IPS DF 19.7 (cell line): ENCODE measurements at places on chromosomes 7 and 10.

DNA sequence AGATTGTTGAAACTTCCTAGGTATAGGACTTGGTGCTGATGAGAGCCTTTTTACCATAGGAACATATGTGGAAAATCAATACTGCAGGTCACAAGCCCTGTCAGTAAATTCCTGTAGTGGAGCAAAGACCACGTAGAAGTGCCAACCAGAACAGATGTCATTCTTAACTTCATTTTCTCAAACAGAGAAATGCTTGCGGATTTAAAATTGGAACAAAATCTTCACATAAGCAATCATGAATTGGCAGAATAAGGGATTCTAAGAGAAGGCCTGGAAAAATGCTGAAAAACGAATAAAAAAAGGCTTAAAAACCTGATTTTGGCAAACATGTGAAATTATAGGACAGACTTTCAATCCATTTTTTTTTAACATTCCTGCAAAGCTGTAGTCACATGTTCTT is 80.8 kb upstream of the SMIM30 start:
- no peak for DNase-seq

GRCh38 chr7:74581916-74582440 is 75.5 kb upstream of the GTF2I start:
- no peak for DNase-seq

DNA sequence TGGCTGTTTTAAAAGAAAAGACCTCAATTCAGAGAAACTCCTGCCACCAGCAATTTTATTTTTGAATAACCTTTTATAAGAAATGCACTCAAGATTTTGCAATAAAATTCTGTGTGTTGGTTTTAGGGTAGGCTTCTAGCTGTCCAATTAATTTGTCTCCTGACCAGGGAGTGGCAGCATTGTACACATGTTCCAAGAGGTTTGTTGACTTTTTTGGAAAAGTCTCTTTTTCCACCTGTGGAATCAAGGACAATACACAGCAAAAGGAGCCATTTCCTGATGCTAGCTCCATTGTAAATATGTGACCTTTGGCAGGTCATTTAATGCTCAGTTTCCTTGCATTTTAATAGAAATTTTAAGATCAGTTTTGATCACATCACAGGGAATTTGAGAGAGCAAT is 1.8 kb downstream of the GIMAP5 start:
- DNase-seq: no peak

DNA sequence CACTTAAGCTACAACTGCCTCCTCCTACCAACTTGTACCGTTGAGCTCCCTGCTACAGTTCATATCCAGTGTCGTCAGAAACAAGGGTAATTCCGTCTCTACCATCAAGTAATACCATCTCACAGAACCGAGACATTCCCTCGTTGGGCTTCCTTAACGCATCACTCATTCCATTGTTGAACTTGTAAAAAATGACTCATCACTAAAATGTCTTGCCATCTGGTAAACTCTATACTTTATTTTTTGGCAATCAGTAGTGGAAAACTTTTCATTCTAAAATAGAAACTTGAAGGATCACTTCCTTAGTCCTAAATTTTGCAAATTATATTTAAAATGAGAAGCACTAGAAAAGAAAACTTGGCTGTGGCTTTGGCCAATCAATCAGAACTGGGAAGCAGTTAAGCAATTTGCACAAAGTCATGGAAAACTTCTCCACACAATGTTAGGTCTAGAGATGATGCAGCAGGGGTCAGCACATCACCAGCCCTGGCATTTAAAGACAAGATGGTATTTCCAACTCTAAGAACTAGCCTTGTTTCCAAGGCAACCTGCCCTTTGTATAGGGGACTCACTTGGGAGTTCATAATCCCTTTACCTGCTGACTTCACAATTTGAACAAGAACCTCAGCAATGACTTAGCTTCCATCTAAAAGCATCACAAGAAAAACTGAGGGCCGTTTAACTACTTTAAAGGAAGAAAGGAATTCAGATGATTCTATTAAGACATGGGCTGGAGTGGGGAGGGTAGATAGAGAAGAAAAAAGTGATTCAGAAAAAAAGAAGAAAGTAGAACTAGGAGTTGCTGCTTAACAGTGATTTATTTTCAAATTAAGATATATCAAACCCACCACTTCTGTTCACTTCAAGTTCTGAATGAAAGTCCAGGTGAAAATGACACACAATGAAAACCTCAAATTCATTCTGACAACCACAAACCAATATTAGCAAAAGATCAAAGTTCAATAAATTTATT is 288.1 kb downstream of the PARD3 start:
- DNase-seq: peak; percentile 76

DNA sequence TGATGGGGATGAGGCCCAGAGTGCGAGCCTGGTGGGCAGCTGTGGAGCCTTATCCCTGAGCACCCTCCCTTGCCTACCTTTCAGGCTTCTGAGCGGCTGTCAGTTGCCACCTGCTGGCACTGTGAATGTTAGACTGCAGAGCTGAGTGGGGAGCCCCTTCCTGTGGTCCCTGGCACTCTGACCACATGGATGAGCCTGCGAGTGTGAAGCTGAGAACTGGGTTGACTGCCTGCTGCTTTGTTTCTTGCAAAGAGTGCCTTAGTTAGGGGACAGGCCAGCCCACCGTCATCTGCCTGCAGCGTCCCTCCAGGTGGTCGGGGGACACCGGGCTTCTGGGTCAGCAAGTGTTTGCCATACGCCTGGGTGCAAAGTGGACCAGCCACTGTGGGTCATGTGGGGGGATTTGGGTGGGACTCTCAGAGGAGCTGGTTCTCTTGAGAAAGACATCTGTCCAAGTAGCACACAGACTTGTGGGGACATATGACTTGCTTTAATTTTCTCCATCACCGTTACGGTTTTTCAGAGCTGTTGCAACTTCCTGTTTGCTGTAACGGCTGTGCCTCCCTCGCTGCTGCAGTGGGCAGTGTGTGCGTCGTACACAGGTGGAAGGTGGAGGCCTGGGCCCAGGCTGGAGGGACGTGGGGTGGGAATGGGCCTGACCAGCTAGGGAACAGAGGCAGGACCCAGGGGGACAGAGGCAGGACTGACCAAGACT is 13.7 kb downstream of the INPP5A start:
- no peak for DNase-seq

DNA sequence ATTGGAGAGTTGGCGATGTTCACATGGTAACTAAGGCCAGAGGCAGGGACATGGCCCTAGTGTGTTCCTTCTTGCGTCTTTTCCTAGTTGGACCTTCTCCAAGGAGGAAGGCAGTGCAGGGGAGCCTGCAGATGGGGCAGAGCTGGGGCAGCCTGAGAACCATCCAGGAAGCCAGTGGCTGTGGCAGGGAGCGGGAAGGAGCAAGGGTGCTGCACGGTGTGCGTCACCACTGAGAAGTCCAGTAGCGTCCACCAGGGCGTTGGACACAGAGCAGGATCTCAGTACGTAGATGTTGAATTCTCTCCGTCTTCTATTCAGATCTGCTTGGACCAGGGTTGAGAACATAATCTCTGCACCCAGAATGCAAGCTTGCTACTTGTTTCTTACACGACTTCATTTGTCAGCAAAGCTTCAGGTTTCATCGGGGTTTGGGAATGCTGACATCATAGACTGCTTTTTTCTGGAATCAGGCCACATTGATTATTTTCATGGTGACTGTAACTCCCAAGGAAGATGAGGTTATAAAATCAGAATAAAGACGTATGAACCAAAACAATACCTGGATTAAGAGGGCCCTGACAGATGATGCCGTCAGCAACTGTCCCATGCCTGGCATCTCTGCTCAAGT is 130.3 kb downstream of the HECW1 start:
- no peak for DNase-seq

DNA sequence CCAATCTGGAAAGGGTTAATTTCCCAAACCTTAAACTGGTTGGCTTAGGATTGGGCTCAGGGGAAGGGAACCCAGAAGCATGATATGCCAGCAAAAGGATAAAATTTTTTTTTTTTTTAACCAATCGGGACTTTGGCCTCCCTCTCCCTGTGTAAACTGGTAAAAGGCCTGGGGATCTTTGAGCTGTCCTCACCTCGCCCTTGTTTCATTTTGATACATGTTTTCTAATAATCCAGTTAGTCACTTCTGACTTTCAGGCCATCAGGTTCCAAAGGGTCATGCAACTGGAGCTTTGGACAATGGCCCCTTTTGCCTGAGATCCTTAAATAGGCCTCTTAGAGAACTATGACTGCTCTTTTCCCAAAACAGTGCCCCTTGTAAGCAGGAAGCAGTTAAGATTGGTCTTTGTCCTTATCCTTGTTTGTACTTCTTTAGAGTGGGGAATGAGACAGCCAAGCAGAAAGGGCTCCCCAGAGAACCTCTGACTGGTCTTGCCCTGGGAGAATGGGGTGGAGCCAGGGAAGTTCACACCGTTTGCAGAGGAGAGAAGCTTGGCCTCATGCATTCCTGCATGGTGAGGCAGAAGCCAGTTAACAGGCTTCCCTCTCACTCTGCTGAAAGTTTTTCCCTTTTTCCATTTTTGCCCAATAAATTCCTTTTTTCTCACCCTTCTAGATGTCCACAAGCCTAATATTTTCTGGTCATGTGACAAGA is 424.2 kb upstream of the CNTNAP2 start:
- DNase-seq: no peak

- no peak for DNase-seq
Measured at GRCh38 chr10:72334196-72334824, 20.4 kb downstream of the DNAJB12 start.

GRCh38 chr7:26334166-26334859 is 42.7 kb downstream of the SNX10 start:
- DNase-seq: no peak
